Stimulated activated CD8-positive, alpha-beta memory T cell treated with anti-CD3 and anti-CD28 coated beads, Interleukin-4, amount 100 ng/mL, for 4 hours (primary cell): ENCODE measurements at places on chromosomes 4 and X.
A peak's percentile ranks its signal among the peaks of the same experiment; 100 is the strongest.

GRCh38 chrX:68358679-68359078 lies 74.6 kb downstream of the OPHN1 start:
- no peak for DNase-seq

- DNase-seq = no peak
These were observed 575 bp downstream of the MAP7D2 start for GRCh38 chrX:20116087-20116576.

DNA sequence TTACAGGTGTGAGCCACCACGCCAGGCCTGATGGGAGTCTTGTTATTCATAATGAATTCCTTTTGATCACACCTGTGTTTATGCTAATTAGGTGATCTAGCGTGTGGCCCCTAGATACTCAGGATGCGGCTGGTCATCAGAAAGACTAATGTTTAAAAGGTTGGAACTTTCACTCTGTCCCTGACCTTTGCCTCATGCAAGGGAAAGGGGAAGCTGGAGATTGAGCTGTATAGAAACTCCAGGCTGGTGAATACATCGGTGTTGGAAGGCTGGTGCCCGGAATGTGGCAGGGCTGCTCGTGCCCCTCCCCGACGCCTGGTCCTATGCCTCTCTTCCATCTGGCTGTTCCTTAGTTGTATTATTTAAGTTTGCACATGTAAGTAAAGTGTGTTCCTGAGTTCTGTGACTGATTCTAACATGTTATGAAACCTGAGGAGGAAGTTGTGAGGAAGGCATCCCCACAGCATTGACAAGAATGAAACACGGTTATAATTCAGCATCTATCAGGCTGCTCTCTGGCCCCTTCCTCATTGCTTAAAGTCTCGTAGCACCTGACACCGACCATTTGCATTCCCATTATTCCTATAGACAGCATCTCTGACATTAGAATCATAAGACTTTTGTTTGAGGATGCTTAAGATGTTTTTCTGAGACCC lies 28.9 kb downstream of the CASP3 start:
- no peak for DNase-seq

- no peak for DNase-seq
These were observed 118.8 kb downstream of the PDLIM5 start for GRCh38 chr4:94570558-94570957.

DNA sequence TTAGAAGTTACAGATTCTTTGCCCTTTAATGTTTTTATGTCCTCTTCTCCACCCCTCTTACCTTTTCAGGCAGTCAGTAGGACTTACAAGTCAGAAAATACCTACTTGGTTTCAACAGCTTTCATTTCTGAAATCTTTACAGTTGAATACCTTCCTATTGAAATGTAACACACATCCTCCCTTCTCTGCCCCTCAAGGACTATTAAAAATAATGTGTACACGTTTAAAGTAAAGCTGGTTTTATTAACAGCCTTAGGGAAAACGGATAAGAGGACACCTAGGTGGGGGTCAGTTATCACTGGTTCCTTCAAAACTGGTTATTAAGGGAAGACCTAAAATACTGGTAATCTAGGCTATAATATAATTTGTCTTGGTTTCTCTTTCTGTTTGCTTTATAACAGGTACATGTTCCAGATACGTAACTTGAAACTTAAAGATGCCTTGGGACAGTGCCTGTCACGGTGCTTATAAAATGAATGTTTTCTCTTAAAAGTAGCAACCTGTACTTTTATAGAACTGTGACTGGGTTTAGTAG lies 1.8 kb downstream of the CCSER1 start:
- DNase-seq = no peak

GRCh38 chr4:183101956-183102480 lies 3.0 kb downstream of the WWC2 start:
- DNase-seq = no peak

GRCh38 chrX:11786862-11787261 lies 28.8 kb downstream of the MSL3 start:
- no peak for DNase-seq

GRCh38 chrX:47502316-47503125 lies 19.5 kb upstream of the ZNF41 start:
- no peak for DNase-seq

DNA sequence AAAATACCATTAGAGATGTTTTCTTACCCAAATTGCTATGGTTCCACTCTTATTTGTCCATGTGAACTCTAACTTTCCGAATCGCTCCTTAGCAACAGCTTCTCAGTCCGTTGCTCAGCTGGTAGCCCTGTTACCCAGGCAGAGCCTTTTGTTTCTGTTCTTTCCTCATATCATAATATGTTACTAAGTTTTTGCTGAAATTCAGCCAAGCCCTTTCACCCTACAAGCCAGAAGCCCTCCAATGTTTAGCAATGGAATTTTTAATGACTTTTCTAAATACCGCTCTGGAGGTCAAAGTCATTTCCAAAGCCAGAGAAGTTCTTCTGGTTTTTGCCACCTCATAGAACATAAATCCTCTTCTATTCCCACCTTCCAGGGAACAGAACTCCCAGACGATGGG lies 1029.5 kb downstream of the C4orf33 start:
- DNase-seq = no peak

GRCh38 chr4:866761-867390 lies 40.9 kb upstream of the CPLX1 start:
- no peak for DNase-seq

GRCh38 chrX:49992853-49993252 lies 70.5 kb downstream of the CLCN5 start:
- no peak for DNase-seq

DNA sequence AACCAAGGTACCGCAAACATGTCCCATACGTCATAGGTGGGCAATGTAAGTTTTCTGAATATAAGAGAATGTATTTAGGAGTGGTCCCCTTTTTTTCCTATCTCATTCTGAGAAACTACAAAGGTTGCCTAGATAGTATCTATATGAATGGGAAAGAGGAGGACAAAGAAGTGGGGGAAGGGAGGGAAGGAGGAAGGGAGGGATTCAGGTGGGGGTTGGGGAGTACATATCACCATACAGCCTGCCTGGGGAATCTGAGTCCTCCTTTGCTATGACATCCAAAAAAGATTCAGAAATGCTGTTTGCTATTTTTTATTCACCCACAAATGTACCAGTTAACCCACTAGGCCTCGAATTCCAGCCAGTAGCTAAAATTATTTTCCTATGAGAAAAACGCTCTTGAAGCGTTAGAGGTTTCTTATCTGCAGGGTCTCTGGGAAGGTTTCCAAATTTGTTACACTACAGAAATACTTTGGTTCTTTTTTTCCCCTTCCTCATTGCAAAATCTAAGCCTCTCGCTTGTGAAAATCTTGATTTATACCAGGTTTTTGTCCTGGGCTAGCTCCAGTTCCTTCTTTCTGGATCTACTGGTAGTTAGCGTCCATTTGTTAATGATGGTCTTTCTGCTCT lies 212.9 kb downstream of the NSUN7 start:
- DNase-seq = no peak

DNA sequence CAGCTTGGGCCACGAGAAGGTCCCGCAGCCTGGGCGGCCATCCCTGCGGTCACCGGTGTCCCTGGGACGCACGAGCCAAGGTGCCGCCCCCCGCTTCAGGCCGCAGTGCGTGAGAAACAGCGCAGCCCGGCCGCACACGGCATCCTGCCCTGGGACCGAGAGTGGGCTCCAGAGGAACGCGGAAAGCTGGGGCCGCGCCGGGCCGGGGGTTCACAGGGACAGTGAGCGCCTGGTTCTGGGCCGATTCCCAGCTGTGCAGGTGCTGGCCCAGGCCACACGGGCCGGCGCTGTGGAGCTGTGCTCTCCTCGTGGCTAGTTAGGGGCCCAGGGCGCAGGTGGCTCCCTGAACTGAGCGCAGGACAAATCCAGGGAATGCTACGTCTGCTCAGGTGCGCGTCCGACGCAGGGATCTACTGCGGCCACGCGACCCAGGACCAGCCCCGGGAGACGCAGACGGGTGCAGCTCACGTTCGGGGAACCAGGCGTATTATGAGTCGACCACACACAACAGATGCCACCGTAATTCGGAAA lies 25.8 kb upstream of the GTPBP6 start:
- DNase-seq = no peak

GRCh38 chr4:98101988-98102387 lies 41.3 kb downstream of the STPG2 start:
- DNase-seq = no peak

- DNase-seq = no peak
These were observed 474.3 kb upstream of the FTHL17 start for GRCh38 chrX:31546126-31546525.

DNA sequence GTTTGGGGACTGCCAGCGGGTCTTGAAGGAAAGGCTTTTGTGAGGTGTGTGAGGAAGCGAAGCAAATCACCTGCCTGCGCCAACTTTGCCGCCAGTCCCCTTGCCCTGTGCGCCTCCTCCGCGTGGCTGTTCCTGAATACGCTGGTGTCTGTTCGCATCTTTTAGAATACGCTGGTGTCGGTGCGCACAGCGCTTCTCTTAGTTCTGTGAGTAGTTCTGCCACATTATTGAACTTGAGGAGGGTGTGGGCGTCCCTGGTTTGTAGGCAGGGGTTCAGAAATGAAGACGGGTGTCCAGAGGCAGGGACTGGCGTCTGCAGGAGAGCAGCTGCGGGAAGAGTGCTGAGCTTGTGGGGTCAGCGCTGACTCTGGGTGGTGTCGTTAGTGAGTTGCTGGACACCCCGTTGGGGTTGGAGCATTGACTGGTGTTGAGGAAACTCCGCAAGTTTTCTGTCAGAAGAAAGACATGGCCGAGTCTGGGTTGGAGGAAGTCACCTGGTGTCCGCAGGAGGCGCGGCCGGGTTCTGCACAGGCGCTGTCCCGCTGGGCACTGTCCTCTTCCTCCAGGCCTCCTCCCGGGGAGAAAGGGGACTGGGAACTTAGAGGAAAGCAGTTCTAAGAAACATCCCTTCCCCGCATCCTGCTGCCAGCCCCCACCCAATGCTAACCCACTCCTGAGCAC lies 930 bp downstream of the ZNF718 start:
- DNase-seq = no peak

DNA sequence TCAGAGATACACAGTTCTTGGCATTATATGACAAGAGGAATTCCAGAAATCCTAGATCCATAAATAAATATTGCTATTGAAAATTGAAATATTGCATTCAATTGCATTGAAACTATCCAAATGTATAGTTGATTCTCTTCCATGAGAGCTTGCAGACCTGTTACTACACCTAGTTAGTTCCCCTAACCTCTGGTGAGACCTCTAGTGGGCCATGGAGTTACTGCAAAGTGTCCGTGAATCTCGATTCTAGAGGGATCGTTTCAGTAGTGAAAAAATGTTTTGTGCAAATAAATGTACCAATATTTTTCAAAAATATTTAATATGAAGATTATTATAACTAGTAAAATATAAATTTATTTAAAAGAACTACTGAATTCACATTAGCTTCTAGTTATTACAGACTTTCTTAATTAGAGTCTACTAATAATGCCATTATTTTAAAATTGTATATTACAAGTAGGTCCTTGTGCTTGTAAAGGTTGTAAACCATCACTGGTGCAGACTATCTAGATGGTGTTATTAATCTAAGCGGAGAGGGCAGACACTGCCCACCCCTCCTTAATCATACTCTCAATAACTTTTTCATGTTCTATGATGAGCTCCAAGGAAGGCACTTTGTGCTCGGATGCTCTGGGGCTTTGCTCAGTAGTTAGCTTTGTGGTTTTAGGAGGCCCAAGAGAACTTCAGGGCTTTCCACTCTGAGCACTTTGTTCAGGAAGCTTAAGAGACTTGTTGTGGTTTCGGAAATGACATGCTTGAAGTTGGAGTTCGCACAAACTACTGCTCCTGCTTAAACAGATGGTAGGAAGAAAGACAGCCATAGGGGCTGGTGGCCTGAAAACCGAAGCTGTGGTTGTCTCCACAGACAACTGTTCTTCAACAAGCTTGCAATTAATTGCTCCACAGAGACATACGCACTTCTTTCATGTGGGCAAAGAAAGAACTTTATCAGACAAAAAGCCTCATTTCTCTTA lies 42.8 kb downstream of the IL21 start:
- DNase-seq = peak; percentile 28

DNA sequence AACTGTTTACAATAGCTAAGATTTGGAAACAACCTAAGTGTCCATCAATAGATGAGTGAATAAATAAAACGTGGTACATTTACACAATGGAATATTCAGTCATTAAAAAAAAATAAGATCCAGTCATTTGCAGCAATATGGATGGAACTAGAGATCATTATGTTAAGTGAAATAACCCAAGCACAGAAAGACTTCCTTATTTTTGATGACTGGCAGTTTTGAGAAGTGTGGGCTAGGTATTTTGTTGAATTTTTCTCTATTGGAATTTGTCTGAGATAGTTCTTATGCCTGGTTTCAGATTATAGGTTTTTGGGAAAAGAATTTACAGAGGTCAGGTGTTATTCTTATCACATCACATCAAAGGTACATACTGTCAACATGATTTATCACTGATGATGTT lies 293.8 kb upstream of the ARSJ start:
- no peak for DNase-seq

GRCh38 chr4:74327762-74328161 lies 19.5 kb downstream of the EPGN start:
- no peak for DNase-seq

DNA sequence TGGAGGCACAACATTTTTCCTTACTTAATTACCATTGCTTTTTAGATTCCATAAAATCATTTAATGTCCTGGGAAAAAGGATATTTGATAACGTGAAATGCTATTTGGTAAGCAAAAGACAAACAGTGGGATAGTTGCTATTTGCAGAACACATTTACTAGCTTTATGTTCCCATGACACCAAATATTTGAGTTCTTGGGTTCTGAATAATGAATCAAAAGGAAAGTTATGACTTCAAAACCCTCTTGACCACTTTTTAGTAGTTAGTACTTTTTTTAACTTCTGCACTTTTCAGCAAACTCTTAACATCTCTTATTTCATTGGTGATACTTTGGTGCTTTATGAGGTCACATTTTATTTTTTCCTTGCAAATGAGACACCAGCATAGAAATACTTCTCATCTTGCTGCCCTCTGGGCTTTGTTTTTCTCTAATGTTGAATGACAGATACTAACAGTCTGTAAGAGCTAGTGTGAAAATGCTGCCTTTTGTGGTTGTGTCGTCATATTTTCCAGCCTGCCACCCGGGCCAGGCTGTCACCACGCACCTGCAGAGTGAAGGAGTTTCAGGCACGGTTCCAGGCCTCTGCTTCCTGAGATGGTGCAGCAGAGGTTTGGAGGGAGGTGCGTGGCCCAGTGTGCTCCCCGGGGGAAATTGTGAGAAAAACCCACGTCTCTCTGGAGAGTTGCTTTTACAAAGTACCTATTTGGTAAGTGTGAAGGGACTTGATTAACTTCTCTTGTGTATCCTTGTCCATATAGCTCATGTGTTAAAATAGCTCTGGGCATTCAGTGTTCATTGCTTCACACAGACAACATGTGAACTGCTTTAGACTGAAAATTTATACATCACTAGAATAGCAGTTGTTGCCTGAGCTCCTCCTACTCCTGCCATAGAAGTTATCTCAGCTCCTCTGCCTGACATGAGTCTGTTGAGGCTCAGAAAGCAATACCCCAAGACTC lies 34.7 kb downstream of the MSL3 start:
- peak; percentile 51 for DNase-seq

- no peak for DNase-seq
These were observed 1248.3 kb downstream of the PCDH18 start for GRCh38 chr4:136283977-136284376.

- DNase-seq = no peak
These were observed 23.9 kb upstream of the NWD2 start for GRCh38 chr4:37220685-37221084.
